ENCODE measurements at places on chromosomes 7 and 10.
A peak's percentile ranks its signal among the peaks of the same experiment; 100 is the strongest.

DNA sequence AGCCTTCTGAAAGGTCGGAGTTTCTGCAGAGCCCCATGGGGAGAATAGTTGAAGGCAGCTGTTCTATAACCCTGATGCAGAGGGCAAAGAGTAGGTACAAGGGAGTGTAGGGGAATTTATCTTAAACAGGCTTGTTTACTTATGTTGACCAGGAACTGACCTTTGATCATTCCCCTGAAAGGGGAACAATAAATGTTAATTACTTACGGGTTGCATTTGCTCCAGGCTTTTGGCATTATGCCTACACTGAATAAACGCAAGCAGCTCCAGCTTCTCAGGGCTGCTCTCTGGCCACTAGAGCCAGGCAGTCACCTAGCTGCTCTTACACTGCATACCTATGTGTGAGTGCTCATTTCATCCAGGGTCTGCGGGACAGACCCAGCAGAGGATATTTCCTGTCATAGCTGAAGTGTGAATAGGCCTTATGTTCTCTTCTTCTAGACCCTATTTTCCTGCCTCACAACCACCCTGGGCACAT, 26.9 kb upstream of the ABCA13 start:
- no peak for DNase-seq

- DNase-seq: no peak
Measured at GRCh38 chr10:110459600-110459999, 38.1 kb upstream of the DUSP5 start.

DNA sequence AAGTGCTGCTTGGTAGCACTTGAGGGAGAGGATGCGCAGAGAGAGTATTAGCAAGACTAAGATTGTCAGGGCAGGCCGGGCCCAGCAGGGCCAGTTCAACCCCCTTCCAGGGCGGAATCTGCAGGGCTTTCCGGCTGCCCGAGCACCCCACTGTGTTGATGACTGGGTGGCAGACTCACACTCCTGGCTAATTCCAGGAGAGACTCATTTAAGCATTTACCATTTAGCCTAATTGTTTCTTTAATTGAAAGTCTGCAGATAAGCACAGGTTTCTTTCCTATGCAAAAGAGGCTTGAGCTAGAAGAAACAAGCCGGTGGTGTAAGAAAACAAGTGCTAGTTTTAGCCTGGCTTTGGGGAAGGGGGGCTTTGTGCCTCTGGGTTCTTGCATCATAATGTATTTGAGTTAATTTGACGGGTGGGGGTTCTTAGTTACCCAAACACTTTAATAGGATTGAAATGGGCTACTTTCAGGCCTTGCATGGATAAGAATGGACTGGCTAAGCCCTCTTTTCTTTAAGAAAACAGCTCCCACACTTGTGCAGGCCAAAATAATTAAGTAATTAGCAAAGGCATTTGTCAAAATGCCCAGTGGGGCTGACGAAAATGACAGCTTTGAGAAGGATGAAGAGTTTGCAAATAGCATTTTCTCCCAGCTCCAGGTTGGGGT, 201.3 kb downstream of the MYOF start:
- DNase-seq: no peak

GRCh38 chr10:76946270-76946669, 691.3 kb downstream of the KCNMA1 start:
- DNase-seq: no peak

GRCh38 chr7:106987777-106988176, 56.7 kb upstream of the PRKAR2B start:
- no peak for DNase-seq

- DNase-seq: peak; percentile 80
Measured at GRCh38 chr10:13074563-13075451, 25.2 kb upstream of the OPTN start.

DNA sequence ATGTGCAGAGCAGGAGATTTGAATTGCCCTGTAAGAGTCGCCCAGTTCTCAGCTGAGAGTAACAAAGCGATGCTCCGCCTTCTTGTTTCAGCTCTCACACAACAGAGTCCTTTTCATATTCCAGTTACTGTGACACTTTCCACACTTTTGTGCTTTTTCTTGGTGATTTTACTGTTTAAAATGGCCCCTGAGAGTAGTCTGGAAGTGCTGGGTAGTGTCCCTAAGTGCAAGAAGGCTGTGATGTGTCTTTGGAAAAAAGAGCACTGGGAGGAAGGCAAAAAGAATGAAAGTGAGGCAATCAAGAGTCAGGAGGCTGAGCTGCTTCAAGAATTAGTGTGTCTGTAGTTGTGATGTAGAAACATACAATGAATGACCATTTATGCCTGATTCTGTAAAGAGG, 201.2 kb upstream of the SEMA3E start:
- no peak for DNase-seq

DNA sequence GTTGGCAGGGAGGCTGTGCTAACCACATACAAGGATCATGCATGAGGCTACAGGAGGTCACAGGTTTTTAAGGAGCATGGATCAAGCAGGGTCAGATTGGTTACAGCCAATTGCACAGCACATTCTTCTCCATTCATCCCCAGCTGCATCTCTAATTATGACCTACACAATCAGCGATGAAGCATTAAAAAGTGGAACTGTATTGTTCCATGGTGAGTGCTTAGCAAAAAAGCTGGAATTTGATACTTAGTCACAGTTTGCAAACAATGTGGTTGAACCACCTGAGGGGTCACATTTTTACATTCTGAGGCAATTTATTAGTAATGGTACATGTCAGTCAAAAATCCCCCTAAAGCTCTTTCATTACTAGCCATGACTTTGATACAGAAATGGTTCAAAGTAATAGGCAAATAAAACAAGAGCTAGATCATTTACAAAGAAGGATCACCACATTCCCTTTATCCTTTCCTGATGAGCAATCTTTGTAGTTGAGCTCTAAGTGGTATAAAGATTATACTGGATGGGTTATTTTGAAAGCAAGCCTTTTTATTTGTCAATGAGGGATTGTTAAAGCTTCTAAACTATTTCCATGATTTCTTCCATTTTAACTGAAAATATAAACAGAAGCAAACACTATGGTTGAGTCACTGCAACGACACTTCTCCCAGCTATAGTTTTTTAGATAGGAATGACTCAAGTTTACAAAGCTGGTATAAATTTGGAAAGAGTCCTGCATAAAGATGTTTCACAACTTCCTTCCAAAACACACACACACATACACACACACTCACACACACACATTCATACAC, 217.8 kb upstream of the SEMA3A start:
- DNase-seq: no peak

GRCh38 chr7:134645935-134646334, 718 bp upstream of the BPGM start:
- DNase-seq: no peak

GRCh38 chr10:6255548-6256061, 52.9 kb downstream of the PFKFB3 start:
- DNase-seq: no peak

GRCh38 chr10:85613391-85613790, 753.2 kb downstream of the GRID1 start:
- no peak for DNase-seq

DNA sequence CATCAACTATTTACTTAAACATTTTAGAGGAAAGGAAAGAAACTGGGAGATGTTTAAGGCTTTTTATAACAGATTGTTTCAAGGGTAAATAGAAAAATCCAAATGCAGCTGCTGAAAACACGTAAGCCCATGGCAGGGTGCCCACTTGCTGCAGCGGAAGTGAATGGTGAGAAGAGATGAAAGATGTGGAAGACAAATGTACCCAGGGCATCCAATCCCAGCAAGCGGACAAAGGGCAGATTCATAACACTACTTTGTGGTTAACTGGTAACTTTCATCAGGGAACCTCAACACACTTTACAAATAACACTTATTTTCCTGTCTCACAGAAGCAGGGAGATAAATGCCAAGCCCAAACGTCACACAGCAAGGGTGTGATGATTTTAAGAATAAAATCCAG, 358.4 kb downstream of the KCNMA1 start:
- no peak for DNase-seq

DNA sequence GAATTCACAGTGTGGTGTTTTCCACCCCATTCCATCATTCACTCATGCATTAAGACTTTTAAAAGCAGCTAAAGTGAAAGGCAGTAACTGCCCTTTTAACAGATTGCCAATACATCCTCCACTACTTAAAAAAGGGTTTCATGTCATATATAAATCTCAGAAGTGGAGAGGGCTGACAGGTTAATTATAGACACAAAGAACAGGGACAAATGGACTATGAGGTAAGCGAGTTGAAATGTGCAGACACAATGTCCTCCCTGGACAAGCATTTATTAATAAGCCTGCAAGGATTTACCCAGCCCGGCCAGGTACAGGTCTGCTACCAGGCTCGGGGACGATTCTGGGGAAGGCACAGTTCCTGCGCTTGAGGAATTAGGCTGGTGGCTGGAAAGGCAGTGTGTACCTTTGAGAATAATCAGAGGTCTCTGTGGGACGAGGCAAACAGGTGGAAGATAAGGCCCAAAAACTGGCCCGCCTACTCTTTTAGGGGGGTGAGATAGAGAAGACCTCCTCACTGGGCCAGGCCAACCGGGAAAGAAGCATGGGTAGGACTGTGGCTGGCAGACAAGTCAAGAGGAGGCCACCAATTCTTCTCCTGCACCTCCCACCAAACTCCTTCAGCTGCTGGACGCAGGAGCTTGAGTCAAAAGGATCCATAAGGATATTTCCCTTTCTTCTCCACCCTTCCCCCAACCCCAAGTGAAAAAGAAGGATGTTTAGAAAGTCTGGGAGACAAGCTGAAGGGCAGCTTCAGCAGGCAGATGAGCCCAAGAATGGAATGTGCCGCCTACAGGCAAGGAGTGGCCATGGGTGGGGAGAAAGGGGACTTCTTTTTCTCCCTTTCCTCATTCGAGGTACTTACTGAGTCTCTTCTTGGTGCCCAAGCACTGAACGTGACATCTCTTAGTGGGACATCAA, 1.5 kb downstream of the PDLIM1 start:
- no peak for DNase-seq

- DNase-seq: peak; percentile 58
Measured at GRCh38 chr7:132655131-132655727, 79.0 kb upstream of the PLXNA4 start.

- DNase-seq: no peak
Measured at GRCh38 chr7:141660259-141660658, 41.7 kb downstream of the DENND11 start.

DNA sequence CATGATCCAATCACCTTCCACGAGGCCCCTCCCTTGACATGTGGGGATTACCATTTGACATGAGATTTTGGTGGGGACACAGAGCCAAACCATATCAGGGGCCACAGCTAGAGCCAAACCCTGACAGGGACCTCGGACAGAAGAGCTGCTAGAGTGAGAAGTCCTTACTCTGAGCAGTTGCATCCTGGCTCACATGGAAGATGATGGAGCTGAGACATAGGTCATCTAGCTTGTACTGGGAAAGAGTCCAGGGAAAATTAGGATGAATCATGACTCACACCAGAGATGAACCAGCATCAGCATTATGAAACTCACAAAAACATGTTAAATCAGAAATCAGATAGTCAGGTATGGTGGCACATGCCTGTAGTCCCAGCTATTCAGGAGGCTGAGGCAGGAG, 12.8 kb upstream of the FMC1 start:
- DNase-seq: no peak

GRCh38 chr10:104029521-104029860, 56.2 kb downstream of the COL17A1 start:
- DNase-seq: no peak

GRCh38 chr7:25857376-25858067, 294.5 kb upstream of the NFE2L3 start:
- DNase-seq: peak; percentile 65
